AG08396 (cell line): ENCODE measurements at places on chromosomes 13 and 19.

DNA sequence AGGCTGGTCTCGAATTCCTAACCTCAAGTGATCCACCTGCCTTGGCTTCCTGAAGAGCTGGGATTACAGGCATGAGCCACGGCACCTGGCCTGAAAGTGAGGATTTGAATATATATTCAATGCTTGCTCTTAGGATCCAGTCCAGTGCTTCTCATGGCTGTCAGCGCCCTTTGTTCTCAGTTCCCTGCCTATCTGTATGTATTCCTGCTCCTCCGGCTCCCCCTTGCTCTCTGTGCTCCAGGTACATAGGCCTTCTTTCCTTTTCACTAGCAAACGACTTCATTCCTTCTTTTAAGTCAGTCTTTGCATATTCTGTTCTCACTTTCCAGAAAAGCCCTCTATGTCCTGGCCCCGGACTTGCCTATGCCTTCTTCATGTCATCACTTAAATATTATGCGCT, 232.8 kb downstream of the DACH1 start:
- DNase-seq: no peak

DNA sequence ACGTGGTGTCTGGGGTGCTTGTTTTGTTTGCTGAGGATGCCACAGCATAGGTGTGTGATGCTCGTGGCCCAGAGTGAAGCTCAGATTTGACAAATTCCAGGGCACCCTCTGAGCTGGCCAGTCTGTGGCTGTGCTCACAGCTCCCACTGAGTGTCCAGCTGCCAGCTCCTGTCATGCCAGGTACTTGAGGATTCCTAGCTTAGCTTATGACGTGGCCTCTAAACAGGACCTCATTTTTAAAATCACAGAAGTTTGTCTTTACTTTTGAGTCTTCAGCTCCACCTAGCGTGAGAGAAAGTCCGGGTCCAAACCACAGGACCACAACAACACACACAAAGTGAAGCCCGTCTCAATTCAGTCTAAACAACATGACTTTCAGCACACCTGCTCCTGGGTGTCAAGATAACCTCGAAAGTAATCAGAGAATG, 117.3 kb downstream of the RAB20 start:
- peak; percentile 47 for DNase-seq

DNA sequence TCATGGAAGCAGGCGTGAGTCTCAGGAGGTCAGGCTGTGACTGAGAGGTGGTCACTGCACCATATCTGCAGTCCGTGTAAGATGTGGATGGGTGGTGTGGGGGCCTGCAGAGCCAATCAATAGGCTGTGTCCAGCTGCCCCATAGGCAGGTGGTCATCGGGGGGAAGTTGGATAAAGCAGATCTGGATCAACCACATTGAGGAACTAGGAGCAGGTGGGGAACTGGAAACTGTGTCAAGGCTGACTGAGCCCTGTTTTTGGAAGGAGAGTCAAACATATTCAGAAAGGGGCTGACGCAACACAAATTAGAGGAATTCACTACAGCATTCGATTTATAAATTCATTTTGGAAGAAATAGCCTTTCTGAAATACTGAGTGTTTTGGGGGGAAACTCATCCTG, 15.0 kb downstream of the CLEC4M start:
- DNase-seq: no peak

GRCh38 chr19:34500656-34501120, 19.1 kb downstream of the WTIP start:
- no peak for DNase-seq

GRCh38 chr13:55981381-55981780, 1159.3 kb upstream of the PRR20A start:
- DNase-seq: no peak

- no peak for DNase-seq
Observed at GRCh38 chr13:51623473-51623872, 39.2 kb downstream of the WDFY2 start.

DNA sequence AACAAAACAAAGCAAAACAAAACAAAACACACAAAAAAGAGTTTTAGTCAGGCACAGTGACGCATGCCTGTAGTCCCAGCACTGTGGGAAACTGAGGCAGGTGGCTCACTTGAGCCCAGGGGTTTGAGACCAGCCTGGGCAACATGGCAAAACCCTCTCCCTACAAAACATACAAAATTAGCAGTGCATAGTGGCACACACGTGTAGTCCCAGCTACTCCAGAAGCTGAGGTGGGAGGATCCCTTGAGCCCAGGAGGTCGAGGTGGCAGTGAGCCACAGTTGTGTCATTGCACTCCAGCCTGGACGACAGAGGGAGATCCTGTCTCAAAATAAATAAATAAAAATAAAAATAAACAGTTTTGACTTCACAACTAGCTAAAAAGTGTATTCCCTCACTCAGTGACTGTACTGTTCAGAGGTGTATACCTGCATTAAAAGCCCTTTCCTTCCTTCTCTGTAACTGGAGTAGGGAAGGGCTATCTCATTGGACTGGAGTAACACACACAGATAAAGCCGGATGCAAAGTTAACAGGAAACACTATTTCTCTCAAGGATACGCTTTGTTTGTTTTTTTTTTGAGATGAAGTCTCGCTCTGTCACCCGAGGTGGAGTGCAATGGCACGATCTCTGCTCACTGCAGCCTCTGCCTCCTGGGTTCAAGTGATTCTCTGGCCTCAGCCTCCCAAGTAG, 3.7 kb upstream of the BAX start:
- DNase-seq: no peak

DNA sequence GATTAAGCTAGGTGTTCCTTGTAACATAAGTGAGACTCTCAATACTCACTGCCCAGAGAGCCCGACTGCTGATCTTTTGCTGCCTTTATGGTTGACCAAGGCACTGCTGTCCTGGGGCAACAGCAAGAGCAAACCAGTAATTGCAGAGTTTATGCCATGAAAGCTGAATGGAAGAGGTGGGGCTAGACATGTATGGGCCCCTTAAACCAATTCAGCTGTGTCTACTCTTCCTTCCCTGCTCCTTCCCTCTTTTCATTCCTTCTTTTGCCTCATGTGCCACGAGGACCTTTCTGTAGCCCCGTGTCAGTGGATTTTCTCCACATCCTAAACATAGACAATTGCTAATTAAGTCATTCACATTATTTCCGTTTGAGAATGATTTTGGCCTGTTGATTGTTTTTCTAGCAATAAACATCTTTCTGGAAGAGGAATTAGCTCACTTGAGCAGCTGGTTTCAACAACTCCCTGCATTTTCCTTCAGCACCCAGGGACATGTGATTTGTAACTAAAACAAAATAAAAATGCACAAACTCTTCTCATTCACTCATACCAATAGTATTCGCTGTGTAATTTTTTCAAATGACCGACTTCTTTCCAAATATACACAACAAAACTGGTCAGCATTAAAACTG, 40.5 kb downstream of the RAP2A start:
- peak; percentile 6 for DNase-seq

DNA sequence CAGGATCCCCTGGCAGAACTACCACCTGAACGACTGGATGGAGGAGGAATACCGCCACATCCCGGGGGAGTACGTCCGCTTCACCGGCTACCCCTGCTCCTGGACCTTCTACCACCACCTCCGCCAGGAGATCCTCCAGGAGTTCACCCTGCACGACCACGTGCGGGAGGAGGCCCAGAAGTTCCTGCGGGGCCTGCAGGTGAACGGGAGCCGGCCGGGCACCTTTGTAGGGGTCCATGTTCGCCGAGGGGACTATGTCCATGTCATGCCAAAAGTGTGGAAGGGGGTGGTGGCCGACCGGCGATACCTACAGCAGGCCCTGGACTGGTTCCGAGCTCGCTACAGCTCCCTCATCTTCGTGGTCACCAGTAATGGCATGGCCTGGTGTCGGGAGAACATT, 7.5 kb downstream of the FUT2 start:
- no peak for DNase-seq

- no peak for DNase-seq
Observed at GRCh38 chr19:19151418-19151817, 13.1 kb upstream of the TMEM161A start.

- DNase-seq: no peak
Observed at GRCh38 chr13:30915691-30916541, 9.8 kb downstream of the MEDAG start.

- DNase-seq: no peak
Observed at GRCh38 chr13:97540696-97541095, 106.7 kb downstream of the RAP2A start.

DNA sequence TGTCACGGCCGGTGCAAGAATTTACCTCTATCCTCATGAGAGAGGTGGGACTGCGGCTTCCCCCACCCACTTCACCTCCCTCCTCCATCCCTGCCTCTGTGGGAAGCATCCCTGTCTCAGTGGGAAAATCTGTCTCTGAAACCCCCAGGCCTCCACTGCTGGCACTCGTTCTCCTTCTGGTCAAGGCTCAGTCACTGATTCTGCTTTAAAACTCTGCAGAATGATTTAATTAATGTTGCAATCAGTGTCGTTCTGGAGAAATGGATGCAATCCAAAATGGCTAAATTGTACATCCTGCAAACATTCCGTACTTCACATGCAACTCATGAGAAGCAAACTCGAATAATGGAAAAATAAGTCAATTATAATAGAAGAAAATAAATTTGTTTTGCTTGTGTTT, 5.6 kb downstream of the RASL11A start:
- peak; percentile 14 for DNase-seq

DNA sequence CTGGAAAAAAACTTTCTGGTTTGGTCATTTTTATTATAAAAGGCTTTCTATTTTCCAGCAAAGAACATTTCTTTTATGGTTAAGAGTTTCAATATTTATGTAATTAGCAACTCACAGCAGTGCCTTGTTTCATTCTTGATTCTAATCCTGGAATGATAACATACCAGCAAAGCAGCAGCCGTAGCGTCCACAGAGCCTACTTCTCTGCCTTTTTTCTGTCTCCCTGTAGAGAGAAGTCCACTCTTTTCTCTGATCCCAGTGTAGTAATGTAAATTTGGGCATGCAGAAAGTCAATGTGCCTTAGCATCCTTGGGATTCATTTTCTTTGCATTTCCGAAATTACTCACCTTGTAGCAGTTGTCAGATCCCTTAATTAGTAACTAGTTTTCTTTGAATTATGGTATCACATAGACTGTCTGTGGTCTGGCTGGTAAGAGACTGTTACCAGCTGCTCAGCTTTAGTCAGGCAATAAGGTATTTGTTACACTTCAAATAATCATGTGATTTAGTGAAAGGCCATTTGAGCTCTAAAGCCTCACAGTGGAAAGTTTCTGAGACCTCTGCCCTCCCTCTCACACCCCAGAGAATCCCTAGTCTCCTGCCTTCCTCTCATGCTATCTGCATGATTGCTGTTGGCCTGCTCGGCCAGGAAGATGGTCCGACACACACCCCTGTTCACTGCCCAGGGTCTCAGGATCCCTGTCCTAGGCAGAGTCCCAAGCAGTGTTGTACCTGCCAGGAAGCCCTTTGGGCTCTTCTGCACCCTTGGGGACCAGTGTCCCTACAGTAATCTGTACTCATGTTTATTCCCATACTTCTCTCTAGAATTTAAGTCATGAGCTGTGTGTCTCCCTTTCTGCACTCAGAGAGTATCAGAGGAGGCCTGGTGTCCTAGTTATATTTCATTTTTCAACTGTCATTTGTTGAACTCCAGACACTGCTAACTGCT, 86.3 kb downstream of the LRCH1 start:
- peak; percentile 17 for DNase-seq

DNA sequence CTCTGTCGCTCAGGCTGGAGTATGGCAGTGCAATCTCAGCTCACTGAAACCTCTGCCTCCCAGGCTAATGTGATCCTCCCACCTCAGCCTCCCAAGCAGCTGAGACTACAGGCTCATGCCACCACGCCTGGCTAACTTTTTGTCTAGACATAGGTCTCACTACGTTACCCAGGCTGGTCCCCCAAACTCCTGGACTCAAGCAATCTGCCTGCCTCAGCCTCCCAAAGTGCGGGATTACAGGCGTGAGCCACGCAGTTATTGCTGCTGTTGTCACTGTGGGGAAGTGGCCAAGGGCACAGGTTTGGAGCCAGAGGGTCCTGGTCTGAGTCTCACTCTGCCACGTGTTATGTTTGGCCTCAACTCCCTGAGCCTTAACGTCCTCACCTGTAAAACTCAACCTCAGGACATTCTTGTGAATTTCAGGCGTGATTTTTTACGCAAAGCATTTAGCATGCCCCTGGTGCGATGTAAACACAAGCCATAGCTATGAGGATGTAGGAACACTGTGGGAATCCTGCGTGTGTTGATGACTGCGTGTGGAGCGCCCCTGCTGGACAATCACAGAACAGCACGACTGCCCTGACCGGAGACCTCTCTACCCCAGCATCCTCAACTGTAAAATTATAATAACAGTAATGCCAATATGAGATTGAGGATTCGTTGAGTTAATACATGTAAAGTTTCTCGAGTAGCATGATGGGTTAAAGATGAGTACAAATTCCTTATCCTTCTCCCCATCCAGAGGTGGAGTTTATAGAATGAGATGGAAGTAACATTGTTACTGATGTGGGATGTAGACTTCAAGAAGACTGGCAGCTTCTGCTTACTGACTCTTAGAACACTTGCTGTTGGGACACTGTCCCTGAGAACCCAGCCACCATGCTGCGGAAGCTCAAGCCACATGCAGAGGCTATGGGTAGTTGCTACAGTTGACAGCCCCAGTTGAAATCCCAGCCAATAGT, 41.8 kb upstream of the PNMA8B start:
- peak; percentile 51 for DNase-seq

DNA sequence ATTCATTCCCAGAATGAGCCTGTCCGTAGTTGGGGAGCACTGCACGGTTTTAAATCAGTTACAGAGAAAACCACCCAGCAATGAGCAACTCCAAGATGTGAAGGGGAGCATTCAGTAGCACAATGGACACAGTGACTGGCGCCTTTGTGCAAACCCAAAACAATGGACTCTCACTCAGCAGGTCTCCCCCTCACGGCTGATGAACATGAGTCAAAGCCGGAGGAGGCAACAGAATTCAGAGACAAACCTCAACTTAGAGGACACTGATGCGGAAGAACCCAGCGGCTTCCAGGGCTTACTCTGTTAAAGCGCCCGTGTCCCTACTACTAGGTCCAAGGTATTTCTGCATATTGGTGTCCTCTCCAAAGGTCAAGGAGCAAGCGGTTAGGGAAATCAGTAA, 17.7 kb downstream of the PLEKHF1 start:
- DNase-seq: no peak

GRCh38 chr13:94212196-94212595, 267.3 kb downstream of the DCT start:
- DNase-seq: no peak

- DNase-seq: no peak
Observed at GRCh38 chr19:32131005-32131404, 214.4 kb upstream of the ZNF507 start.

DNA sequence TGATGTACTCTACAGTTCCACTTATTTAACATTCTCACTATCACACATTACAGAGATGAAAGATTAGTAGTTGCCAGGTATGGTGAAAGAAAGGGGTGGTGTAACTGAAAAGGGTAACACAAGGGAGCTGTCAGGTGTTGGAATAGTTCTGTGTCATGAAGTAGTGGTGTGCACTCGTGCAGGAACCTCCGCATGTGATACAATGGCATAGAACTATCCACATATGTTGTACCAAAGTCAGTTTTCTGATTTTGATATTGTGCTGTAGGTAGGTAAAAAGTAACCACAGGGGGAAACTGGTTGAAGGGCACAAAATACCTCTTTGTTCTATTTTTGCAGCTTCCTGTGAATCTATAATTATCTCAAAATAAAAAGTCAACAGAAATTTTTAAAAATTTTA, 24.4 kb upstream of the RPL21 start:
- DNase-seq: no peak
